ENCODE measurements at places on chromosomes 16 and 17.

- no peak for DNase-seq
These were observed 559.9 kb upstream of the HSBP1 start for GRCh38 chr16:83247767-83248372.

- no peak for DNase-seq
These were observed 149.0 kb upstream of the PLCG2 start for GRCh38 chr16:81629896-81630634.

DNA sequence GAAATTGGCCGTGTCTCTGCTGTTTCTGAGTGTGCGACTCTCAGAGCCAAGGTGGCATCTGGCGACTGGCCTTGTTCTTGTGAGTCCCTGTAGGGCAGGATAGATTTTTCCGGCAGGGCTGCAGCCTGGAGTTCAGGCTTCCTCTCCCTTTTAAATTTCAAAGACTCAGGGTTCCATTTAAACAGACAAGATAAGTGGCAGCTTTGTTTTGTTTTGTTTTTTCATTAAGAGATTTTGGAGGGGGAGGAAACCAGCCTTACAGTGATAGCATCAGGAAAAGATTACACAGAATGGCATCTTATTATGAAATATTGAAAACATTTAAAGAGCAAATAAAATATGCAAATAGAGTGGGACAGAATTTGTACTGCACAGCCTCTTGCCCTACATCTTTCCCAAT, 151.3 kb downstream of the RPTOR start:
- no peak for DNase-seq

GRCh38 chr16:12708266-12708665, 95.4 kb downstream of the CPPED1 start:
- DNase-seq, result no peak

DNA sequence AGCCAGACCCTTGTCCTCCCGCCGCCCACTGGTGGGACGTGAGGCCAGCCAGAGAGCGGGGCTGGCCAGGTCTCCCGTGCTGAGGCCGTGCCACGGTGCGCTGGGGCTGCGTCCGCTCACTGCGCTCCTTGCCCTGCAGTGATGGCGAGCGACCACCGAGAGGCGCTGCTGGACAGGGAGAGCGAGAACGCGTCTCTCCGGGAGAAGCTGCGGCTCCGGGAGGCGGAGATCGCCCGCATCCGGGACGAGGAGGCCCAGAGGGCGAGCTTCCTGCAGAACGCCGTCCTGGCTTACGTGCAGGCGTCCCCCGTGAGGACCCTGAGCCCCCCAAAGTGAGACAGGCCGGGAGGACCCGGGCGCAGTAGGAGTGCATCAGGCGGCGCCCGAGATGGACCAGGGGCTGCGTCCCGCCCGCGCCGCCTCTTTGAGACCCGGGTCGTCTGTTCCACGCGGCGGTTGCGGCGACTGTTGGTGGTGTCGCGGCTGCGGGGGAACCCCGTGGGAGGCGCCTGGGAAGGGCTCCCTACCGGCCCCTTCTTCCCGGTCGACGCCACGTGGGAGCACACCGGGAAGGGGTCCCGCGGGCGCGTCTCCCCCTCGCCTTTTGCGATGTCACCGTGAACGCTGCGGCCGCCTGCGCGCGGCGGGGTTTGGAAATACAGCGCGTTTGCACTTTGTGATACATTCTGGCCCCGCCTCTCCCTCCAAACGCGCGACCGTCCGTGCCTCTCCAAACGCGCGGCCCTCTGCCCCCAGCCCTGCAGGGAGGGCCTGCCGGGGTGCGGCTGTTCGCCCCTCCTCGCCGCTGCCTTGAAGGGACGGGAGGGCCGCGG, 792 bp upstream of the RAC3 start:
- DNase-seq, result peak; percentile 89

DNA sequence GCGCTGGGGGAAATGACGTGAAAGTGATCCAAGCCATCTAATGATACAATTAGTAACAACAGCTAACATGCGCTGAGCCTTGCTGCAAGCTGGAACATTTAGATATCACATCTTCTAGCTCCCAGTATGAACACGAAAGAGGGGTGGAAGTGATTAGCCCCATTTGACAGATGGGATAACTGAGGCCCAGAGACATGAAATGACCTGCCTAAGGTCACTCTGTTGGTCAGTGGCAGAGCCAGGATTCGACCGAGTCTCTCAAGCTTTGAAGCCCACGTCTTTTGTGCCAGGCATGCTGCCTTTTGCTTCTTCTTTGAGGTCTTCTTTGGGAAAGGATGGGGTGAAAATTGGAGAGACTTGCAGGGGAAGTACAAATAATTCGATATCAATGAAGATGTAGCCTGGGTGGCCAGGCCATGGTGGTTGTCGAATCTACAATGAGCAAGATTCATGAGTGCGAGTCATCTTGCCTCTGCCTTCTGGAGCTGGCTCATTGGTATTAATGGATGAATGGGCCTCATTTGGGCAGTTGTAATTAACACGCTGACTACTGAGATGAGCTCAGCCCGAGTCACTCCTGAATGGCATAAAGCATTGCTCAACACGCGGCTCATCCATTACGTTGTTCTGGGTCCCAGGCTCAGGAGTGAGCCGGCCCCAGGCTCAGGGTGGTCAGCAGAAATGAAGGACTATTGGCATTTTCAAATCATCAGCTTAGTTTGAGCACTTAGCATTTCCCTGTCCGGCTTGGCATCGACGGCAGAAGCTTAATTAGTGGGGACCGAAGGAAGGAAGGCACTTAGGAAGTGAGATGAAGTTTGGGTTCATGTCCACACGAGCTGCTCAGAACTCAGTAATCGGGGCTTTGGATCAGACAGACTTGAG, 28.0 kb upstream of the GPRC5B start:
- DNase-seq, result no peak

DNA sequence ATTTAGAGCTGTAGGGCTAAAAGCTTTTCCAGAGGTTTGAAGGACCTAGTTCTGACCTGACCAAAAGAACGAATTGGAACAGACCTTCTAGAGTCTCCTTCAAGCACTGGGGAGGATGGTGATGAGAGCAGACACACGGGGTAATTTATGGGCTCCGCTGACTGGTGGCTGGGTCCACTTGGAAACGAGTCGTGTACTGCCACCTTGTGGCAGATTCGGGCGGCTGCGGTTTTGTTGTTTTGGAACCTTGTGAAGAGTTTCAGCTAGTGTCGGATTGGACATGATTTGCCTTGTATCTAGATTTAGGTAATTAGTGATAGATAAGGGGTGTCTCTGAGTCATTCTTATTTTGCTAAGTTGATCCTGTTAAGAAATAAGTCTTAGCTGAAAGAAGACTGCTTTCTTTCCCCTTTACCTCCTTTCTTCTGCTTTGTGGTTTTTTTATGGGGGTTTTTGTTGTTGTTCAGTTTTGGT, 98.9 kb downstream of the AATF start:
- peak; percentile 83 for DNase-seq

All from iPS-NIHi11 (cell line).